ENCODE measurements at places on chromosomes 4 and X.

- DNase-seq: no peak
These were observed 12.4 kb upstream of the NKX1-1 start for GRCh38 chr4:1418494-1419285.

DNA sequence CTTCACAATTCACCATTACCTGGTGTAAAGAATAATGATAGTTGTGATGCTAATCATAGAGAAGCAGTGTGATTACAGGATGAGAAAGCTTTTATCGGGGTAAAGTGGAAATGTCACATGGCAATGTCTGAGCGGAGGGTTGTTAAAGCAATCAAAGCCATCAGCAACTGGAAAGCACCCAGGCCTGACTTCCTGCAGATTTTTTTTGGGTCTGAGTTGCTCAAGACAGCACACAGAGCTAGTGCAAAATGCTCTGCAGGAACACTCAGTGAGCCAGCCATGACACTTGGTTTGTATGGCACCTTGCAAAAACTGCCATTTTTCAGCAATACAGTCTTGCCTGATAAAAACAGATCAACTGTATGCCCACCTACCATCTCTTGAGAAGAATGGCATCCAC lies 152.9 kb downstream of the COL4A6 start:
- DNase-seq: no peak

DNA sequence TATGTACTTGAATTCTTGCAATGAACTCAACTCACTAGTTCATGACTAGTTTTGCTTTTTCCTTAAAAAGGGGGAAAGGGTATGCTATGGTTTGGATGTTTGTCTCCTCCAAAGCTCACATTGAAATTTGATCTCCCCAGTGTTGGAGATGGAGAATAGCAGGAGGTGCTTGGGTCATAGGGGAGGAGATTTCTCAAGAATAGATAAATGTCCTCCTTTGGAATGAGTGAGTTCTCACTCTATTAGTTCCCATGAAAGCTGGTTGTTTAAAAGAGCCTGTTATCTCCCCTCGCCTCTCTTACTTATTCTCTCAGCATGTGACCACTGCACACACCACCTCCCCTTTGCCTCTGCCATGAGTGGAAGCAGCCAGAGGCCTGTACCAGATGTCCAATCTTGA lies 109.4 kb upstream of the INTU start:
- DNase-seq: no peak

DNA sequence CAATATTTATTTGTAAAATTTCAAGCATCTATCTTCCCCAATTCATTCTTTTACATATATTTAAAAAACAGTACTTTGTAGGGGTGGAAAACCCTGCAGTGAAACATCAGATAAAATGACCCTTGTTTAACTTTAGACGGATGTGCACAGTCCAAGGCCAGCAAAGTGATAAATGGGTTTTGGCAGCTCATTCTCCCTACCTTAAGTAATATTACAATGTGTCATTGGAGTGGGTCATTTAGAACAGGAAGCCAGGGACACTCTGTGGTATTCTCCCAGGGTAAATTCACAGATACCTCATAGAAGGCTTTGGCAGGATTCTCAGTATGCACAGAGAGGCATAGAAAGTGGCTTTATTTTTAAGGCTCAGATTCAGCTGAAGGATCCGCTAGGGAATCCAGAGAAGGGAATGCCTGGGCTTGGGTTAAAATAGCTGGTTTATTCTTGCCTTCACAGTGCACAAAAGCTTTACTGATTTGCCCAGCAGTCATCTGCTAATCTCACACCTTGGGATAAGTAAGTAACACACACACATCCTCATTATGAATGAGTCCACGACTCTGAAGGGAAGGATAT lies 206.7 kb downstream of the RASL11B start:
- no peak for DNase-seq

DNA sequence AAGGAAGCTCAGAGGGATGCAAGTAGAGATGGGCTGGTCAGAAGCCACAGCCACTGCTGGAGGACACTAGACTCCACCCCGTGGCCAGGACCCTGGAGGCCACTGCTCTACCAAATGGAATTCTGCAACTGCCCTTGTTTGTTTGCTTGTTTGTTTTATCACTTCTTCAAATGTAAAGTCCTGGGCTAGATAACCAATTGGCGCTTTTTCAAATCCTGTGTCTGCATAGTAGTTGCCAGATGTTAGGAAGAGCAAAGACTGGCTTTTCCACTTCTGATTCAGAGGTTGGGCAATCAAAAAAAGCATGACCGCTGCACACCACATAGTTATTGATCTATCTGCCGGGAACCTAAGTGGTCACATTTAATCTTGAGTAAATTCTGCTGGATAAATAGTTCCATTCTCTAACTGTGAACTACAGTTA lies 255.2 kb upstream of the SFRP2 start:
- no peak for DNase-seq

DNA sequence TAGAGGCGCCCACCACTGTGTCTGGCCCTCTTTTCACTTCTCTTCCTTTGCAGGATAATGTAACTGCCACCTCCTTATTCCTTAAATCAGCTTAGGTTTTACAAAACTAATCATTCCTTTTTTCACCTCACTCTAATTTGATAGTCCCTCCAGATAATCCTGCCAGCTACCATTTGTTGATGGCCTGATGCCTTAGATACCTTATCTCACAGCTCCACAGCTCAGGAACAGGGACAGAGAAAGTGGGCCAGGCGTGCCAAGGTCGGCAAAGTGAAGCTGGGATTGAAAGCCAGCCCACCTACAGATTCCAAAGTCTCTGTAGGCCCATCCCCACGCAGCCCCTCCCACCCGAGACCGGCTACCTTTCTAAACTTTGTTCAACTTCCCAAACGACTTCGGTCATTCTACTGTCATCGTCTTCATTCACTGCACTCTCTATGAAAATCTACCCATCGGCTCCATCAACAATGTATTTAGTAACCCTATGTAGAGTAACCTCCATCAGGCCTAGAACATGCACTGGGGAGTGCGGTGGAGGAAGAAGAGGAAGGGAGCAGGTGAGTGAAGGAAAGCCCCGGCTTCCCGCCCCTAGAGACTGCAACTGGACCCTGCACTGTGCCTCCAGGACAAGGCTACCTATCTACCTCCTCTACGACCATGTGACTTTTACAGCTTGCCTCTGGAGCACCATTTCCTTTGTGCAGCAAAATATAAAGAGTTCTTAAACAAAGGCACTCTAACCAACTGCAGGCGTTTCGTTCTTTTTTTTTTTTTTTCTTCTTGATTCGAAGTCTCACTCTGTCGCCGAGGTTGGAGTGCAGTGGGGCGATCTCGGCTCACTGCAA lies 1.5 kb downstream of the CASP6 start:
- no peak for DNase-seq

DNA sequence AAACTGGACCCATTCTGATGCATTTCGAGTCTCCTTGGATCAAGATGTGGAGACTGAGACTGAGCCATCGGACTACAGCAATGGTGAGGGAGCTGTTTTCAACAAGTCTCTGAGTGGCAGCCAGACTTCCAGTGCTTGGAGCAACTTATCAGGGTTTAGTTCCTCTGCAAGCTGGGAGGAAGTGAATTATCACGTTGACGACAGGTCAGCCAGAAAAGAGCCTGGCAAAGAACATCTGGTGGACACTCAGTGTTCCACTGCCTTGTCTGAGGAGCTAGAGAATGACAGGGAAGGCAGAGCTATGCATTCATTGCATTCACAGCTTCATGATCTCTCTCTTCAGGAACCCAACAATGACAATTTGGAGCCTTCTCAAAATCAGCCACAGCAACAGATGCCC lies 84.8 kb downstream of the NEUROG2 start:
- DNase-seq: no peak

DNA sequence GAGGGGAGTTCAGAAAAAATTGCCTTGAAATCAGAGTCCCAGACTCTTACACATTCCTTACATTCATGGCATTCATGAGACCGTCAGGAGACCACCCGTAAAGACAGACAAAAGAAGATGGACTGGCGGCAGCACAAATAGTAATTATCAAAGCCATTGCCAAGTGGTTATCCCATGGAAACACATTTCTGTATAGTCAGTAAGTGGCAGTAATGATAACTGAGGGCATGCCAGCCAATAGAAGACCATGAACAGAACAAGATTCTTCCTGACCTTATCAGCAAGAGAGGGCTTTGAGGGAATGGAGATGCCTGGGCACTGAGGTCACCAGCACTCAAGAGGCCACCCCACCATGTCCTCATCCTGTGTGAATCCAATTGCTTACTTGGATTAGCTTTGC lies 121.7 kb upstream of the HCCS start:
- no peak for DNase-seq

- DNase-seq: peak; percentile 4
These were observed at the start of gene MAMLD1 for GRCh38 chrX:150362599-150363481. Gene MAMLD1 (plus strand): TSS chrX:150363317. CDS start chrX:150445517, 82,200 bp downstream.

DNA sequence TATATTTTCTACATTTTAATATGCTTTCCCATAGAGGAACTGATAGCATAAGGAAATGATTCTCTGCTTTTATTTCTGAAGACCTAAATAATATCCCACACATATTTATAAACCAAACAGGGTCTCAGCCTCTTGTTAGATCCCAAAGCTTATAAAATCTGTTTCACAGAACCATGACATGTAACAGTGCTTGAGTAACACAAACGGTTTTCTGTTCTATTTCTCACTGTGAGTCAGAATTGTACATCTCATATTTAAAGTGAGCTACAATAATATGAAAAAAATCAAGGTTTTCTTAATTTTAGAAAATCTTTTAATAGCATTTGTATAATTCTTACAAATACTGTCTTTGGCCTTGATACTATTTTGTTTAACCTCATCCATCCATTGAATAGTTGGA lies 51.2 kb downstream of the NR3C2 start:
- no peak for DNase-seq

GRCh38 chrX:72526534-72527508 lies 45.8 kb downstream of the HDAC8 start:
- no peak for DNase-seq

- no peak for DNase-seq
These were observed 1835.8 kb upstream of the TENM3 start for GRCh38 chr4:180407275-180407885.

GRCh38 chr4:10354746-10355145 lies 102.5 kb downstream of the ZNF518B start:
- no peak for DNase-seq

GRCh38 chrX:20347481-20347880 lies 80.8 kb upstream of the RPS6KA3 start:
- no peak for DNase-seq

DNA sequence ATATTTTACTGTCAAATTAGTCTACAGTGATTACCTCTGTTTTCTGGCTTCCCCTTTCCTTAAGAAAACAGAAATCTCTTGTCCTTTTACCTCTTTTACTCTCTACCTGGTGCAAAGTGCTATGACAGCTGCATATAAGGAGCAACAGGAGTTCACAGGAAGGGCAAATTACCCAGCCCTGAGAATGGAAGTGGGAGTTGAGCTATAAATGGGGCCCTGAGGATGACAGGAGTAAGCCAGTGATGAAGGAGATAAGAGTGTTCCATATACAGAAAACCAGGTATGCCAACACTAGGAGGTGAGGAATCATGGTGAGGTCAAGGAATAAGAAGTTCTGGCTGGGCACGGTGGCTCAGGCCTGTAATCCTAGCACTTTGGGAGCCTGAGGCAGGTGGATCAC lies 4.5 kb upstream of the HSD17B13 start:
- DNase-seq: no peak

DNA sequence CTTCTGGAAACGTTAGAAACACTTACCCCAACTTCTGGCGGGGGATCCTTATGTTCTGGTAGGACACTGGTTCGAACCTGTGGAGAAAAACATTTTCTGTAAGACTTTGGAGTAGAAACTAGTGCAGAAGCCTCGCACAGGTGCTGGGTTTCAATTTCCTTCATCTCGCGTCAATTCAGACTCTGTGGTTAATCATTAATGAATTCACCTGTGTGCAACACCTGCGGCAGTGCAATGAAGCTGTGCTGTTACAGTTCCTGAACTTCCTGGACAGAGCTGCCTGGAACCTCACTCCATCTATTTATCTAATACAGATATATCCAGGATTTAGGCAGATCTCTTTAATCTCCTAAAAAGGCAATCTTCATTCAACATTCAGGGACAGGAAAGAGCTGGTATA lies 531.4 kb downstream of the INPP4B start:
- DNase-seq: no peak

DNA sequence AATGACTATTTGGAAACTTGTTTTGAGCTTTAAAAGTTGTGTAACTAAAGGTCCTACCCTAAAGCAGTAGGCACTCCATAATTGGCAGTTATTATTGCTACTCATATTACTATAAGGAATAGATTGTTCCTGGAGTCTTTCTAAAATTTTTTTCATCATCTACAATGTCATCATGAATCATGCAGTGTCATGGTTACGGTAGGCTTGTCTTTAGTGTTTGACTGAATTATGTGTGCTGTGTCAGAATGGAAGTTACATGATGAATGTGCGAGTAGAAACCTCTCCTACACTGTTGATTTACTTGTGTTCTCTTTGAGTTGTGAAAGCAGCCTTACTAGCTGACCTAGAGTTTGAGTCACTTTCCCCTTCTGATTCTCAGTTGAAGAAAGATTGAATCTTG lies 1099.9 kb downstream of the RAPGEF2 start:
- DNase-seq: no peak

GRCh38 chrX:137575596-137576255 lies 9.8 kb downstream of the ZIC3 start:
- no peak for DNase-seq

DNA sequence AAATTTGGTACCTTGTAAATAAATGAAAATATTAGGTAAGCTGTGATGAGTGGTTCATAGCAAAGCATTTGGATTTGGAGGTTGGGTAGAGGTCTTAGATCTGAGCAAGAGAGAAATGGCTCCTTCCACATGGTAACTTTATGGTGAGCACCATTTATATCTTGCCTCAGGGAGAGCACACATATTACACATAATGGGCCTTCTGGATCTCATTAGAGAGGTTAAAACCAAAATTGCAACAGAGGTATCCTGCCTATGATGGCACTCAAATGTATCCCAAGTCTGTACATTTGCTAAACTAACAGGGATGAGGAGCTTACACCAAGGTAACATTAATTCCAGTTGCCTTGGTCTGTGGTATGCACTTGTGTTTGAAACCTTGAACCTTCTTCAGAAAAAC lies 87.1 kb upstream of the PUDP start:
- DNase-seq: no peak

DNA sequence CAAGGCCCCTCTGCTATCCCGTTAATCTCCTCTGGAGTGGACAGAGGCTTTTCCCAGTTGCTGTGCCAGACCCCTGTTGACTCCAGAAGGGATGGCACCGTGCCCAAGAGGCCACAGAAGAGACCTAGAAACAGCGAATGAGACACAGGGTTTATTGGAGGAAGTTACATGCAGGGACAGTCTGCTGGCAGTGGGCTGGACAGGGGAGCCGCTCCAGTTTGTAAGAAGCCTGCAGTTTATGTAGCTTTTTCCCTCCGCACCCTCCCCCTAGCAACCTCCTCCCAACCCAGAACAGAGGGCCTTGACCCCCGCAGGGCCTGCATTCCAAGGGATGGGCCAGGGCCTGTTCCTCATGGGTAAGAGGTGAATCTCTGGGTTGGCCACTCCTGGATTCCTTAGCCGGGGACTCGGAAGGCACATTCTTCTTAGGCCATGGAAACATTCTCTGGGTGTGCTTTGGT lies 216.8 kb upstream of the PSAPL1 start:
- DNase-seq: no peak

DNA sequence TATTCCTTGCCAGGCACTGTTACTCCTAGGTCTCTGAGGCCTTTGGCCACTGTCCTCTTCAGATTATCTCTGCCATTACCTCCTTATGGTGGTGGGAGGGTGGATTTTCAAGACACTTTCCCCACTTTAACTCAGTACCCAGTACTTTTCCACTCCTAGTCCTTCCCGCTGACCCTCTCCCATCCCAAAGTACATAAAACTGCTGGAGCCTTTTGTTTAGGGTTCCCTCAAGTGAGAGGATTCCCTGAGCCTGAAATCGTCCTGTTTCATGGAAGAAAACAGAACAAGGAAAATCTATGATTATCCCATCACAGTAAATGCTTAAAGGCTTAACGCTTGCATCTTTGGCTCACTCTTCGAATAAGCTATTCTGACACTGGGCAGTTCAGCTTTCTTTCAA lies 1742.5 kb upstream of the ADGRL3 start:
- no peak for DNase-seq
